ENCODE measurements at places on chromosomes 2 and 18. TPM values are rescaled to one million over a fixed set of nuclear protein-coding genes. Genes with fewer than 3 reads are reported as not detected.

Gene LMAN2L
- 32.6 TPM for total RNA-seq

- DNase-seq, result no peak
Measured at GRCh38 chr2:15142069-15142689, 419.0 kb downstream of the NBAS start.

DNA sequence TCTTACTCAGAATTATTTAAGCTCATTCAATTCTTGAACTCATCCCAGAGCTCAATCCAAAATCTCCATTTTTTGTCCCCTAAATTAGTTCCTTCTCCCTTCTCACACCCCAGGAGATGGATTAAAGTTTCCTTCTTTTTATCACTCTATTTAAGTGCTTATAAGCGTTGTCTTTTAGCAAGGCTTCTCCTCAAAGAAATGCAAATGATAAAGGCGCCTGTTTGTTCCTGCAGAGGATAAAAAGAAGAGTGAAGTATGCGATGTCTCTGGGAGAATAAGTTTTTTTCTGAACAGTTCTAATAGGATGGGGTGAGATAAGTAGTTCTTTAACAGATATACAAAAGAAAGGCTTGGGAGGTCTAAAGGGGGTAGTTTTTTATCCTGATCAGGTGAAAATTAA, 303.3 kb downstream of the CNTNAP5 start:
- DNase-seq, result no peak

DNA sequence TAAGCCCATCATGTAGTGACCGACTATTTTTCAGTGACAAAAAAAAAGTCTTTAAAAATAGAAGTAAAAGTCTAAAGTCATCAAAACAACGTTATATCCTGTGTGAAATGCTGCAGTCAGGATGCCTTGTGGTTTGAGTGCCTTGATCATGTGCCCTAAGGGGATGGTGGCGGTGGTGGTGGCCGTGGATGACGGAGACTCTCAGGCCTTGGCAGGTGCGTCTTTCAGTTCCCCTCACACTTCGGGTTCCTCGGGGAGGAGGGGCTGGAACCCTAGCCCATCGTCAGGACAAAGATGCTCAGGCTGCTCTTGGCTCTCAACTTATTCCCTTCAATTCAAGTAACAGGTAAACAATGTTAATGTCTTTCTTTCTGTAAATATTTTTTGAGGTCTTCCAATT, at the start of gene CD28:
TSS of gene CD28 (plus strand) at position 237 of the 400 bp plus-strand sequence. CDS start at position 295, 58 bp downstream.
- DNase-seq, result no peak

DNA sequence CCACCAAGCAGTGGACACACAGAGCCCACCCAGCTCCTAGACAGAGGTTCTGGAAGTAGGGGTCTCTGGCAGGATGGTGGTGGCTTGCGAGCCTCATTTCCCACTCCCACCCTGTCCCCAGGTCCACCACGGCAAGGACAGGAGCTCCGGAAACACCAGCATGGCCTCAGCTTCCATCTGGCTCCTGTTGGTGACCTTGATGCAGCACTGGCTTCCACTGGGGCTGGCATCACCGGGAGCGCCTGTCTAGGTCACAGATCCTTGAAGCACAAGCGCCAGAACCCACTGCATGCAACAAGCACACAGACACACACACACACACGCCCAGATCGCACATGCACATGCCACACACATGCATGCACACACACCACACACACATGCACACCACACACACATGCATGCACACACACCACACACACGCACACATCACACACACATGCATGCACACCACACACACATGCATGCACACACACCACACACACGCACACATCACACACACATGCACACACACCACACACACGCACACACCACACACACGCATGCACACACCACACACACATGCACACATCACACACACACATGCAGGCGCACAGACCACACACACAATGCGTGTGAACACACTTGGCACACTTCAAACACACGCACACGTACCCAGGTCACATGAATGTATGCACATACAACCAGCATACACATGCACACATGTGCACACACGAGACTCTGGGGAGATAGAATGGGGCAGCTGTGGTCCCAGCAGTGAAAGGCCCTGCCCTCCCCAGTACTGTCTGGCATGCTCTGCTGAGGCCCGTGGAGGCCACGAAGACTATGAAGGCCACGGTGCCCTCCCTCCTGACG, 63.7 kb downstream of the TWIST2 start:
- no peak for DNase-seq

DNA sequence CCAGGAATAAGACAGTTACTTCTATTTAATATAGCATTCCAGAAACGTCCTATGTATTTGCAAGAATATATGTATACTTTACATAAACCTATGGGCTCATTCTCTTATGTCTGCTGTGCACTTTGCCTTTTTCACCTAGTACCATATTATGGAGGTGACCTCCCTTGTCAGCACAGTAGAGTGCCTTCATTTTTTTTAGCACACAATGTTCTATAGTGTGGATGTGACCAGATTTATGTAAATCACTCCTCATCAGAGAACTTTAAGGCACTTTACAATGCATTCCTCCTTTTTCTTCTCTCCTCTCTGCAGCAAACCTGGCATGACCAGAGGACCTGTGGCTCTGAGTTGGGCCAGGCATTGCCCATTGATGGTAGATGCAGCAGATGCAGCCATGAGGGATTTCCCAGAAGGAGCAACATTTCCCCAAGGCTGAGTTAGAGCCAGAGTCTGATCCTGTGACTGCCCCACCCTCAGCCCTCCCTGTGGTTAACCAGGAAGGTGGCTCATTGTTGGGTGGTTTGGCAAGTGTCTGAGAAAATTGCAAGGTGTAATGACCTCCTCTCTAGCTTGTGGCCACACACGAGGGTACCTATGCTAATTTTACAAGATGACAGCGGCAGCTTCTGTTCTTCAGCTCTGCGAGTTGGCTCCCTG, 76.5 kb upstream of the DLX2 start:
- DNase-seq, result peak; percentile 61
